Globus pallidus (tissue), 1 donor: ENCODE measurements at places on chromosomes 2 and 18.

DNA sequence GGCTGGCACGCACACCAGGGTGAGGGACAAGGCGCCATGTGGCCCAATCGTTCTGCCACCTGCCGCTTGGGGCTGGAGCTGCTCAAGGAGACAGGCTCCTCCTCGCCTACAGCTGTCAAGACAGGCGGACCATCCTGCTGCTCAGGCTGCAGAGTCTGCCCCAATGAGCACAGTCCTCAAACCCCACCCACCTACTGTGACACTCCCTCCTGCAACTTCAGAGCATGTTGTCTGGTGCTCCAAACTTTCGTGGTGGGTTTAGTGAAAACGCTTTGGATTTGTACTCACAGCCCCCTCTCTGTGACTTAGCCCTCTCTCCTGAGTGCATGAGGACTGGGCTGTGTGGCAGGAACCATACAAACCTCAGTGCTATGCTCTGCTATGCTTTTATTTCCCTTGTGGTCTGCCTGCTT is 23.2 kb upstream of the SLC35F6 start:
- DNase-seq: no peak

GRCh38 chr2:197128126-197128525 is 182.5 kb downstream of the ANKRD44 start:
- no peak for DNase-seq

DNA sequence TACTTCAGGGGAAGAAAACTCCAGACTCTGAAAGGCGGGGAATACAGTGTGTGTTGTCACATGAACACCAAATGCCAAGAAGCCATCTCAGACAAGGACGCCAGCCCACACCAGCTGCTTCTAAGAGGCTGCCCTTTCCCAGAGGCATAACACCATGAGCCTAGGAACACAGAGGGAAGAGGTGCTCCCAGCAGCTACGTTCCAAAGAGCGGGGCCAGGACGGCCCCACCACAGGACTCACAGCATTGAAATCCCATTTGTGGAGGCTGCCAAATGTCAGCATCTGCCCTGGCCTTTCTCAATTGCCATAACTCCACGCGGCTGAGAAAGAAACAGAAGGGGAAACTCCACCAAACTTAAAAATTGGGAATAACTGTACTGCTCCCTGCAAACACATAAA is 20.1 kb upstream of the ID2 start:
- DNase-seq: no peak

DNA sequence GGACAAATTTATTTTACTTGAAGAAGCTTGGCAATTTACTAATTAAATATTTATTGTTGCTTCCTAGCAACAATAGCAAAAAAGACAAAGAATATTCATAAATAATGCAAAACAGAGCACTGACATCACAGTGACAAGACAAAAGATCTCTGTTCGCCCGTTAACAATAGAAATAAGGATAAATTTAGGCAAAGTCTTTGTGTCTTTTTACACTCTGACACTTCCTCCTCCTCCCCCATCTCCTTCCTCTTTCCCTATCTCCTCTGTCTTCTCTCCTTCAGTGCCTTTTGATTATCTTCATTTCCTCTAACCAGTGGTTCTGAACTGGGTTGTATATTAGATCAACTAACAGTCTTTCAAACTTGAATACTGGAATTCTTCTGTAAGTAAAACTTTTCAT is 808.4 kb downstream of the ERBB4 start:
- DNase-seq: peak; percentile 76

DNA sequence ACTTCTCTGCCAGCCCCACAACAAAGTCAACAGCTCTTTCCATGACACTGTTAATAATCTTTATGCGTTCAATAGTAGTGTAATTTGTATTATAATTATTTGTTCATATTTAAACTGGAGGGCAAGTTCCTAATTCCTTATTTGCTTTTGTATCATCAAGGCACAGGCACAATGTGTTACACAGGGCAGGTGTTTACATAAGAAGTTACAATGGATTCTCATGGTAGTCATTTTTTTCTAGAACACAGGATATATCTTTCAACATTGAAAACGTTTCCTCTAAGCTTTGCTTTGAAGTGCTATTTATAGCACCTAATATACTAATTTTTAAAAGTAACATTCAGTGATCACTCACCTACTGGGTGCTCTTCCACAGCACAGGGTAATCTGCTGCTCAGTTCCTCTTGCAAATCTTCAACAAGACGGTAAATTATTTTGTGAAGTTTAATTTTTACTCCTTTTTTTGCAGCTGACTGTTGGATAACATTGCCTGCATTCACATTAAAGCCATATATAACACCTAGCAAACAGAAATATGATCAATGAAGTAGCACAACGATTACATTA is 7.3 kb downstream of the RPS27A start:
- DNase-seq: no peak

DNA sequence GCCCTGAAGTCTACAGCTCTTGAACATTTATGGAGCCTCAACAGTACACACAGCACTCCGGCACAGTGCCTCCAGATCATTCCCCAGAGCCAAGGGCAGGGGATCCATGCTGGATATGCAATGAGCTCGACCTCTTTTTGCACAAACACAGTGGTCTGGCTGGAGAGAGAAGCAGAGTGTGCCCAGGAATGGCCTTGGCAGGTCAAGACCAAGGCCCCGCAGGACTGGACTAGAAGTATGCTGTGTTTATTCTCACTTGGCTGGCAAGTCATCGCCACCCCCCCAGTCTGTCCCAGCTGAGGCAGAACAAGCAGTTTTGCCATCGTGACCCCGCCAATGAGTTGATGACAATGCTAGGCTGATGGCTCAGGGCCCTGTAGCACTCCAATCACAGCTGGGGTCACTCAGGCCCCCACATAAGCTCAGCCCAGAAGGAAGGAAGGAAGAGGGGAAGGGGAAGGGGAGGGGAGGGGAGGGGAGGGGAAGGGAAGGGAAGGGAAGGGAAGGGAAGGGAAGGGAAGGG is 212.1 kb downstream of the TTC32 start:
- DNase-seq: no peak

- no peak for DNase-seq
These were observed 18.1 kb downstream of the KLHL14 start for GRCh38 chr18:32754508-32755263.

DNA sequence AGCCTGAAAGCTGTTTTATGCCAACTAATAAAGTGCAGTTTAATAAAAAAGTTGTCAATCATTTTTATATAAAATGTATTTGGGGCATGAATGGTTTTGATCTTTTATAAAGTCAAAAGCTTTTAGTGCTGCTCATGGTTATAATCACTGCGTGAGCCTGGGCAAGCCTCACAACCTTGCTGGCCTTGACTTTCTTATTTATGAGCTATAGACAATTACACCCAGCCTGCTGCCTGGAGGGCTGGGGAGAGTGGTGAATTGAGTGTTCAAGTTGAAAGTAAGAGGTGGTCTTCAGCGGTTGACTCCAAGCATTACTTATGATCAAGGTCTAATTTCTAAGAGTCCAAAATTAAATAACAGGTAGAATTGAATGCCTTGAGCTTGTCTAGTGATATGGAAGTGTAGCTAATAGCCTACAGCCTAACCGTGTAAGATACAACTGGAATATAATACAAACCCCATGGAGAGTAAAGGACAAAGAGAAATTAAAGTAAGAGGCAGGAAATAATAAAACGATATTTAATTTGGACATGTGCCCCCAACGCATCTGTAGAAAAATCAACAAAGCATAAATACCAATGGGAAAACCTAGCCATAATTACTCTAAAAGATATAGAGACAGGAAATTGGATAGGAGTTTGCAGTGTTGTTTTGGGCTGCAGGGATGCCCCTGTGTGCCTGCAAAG is 106.0 kb upstream of the CYP1B1 start:
- DNase-seq: no peak

DNA sequence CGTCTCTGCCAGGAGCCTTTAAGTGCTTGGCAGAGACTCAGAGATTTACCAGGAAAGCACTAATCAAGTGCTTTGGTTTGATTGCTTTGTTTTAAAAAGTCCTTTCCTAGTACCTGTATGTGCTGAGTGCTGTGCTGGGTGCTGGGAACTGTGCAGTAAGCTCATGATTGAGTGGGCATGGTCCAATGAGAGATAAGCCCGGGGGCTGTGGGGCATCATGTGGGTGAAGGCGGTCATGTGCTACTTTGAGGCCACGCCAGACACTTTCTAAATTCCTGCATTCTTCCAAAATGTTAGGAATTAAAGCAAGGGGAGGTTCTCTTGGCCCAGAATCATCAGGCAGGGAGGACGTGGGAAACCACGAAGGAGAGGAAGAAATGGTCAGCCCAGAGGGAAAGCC is 109.0 kb downstream of the ACAA2 start:
- DNase-seq: no peak

DNA sequence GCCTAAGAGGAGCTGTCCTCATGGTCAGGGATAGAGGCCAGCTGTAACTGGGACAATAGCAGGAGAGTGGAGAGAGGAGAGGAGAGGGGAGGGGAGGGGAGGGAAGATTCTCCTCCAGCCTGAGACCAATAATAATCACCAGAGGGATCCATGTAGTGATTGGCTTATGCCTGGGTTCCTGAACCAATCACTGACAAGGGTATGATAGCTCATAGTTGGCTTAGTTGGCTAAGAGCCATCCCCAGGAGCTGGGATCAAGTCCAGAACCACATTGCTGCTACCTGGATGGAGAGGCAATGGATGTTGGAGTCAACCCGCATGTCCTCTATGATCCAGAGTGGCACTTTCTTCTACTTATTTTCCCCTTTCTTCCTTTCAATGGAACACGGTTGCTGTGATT is 7.7 kb upstream of the ST8SIA5 start:
- no peak for DNase-seq

DNA sequence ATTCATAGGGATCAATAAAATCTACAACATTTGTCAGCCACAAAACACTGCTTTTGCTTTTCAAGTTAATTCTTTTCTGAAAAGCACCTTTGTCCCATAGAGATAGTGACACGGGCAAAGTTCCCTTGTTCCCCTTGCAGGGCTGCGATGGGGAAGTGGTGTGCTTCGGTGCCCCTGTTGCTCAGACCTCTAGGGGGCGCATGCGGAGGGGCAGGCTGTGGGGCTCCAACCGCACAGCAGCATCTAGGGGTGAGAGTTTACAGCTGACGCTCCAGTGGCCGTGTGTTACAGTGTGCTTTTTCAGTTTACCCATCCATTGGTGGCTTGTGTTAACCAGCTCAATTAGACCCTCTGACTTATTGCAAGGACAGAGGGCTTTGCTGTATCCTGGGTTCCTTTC is 1432.2 kb upstream of the ACVR2A start:
- DNase-seq: no peak

- no peak for DNase-seq
These were observed 33.6 kb downstream of the ATOH8 start for GRCh38 chr2:85787282-85787980.

- DNase-seq: no peak
These were observed 267.7 kb downstream of the PRKCE start for GRCh38 chr2:45919160-45919650.

DNA sequence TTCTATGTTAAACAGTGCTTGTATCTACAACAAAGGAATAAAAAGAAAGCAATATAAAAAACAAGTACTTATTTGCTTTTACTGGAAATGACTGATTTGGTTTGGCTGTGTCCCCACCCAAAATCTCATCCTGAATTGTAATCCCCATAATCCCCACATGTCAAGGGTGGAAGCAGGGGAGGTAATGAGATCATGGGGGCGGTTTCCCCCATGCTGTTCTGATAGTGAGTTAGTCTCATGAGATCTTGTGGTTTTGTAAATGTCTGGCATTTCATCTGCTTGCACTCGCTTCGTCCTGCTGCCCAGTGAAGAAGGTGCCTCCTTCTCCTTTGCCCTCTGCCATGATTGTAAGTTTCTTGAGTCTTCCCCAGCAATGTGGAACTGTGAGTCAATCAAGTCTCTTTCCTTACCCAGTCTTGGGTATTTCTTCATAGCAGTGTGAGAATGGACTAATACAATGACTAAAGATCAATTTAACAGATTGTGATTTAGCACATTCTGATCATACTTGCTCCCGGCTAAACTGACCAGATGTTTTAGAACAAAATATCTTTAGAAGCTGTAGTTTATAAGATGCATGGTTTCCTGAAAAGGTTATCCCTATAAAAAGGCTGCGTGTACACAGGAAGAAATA is 19.9 kb downstream of the PTH2R start:
- DNase-seq: no peak

DNA sequence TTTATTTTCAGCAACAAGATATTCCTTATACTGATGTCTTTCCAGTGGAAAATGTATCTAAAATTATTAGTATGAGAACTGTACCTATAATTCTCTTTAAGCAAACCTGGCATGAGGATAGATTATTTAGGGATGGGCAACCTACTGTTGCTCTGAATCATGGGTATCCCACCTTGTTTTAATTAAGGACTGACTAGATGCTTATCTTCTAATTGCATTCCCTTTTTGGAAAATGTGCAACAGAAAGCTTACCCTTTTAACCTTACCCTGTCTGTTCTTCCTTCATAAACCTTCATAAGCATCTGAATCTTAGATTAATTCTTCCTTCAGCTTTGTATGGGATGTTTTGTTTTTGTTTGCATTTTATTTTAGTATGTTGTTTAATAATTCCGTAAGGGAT is 110.3 kb downstream of the TAF4B start:
- no peak for DNase-seq
